ENCODE measurements at places on chromosomes 2 and 18. TPM values are rescaled to one million over a fixed set of nuclear protein-coding genes. Genes with fewer than 3 reads are reported as not detected.

GRCh38 chr2:138630164-138630563 lies 128.6 kb downstream of the SPOPL start:
- DNase-seq: no peak

DNA sequence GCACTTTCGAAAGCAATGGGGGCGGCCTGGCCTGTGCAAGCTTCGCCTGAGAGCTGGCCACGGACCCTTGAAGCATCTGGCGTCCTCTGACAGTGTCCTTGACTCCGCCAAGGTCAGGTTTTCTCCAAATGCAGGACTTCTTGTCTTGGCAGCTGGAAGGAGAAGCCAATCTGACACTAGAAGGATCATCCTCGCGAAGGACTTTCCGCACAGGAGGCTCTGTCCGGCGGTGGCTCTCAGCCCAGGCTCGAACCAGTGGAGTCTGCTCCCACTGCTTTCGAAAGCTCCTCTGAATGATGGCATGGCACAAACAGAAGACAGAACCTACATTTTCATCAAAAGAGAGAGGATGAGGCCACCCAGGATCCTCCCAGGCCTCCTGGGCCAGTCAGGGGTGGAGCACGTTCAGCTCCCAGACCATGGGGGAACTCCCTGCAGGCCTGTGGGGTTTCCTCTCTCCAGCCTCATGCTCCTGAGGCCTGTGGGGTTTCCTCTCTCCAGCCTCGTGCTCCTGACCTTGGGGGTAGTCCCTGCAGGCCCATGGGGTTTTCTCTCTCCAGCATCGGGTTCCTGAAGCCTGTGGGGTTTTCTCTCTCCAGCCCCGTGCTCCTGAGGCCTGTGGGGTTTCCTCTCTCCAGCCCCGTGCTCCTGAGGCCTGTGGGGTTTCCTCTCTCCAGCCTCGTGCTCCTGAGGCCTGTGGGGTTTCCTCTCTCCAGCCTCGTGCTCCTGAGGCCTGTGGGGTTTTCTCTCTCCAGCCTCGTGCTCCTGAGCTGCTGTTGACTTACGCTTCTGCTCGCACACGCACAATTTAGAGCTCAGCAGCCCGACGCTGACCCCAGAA lies 396.5 kb upstream of the SALL3 start:
- DNase-seq: no peak

GRCh38 chr2:74553892-74554819 lies at the start of the genes DOK1 and LOXL3:
DOK1 (plus strand) TSS chr2:74554720; CDS start chr2:74554755, 35 bp downstream.
LOXL3 (minus strand) TSS chr2:74553942; CDS start chr2:74552634, 1,308 bp downstream.
- peak; percentile 85 for DNase-seq

IL1B gene
- not detected for total RNA-seq

- no peak for DNase-seq
These were observed 41.3 kb upstream of the ASB18 start for GRCh38 chr2:236305531-236305930.

NR4A2 gene
- 0.66 TPM for total RNA-seq

DNA sequence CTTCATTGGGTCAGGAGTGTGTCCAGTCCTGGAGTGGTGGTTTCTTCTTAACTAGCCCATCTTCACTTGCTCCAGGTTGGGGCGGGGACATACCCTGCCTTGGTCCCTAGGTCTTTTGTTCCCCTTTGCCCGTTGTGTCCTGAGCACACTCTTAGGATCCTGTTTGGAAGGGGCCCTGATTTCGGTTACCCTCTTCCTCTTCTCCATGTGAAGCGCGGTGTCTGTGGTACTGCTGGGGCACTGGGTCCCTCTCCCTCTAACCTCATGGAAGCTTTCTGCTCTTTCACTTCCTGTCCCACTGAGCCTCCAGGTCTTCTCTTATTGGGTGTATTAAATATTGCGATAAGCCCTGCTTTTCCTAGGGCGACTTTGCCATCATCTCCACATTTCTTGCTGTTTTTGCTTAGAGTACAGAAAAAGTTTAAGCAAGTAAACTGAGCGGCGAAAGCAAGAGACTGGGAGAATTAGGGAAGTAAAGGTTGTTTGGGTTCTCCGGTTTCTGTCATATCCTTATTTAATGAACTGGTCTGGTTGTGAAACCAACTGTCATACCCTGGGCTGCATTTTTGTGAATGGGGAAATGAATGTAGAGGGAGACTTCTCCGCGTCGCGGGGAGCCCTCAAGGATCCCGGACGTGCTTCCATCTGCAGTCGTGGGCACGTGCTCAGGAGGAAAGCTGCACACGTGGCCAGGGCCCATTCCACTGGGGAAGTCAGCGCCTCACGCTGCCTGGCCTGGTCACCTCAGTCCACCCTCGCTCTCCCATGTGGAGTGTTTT lies 73.8 kb upstream of the B3GNT7 start:
- no peak for DNase-seq

GRCh38 chr18:72544092-72544886 lies at the start of gene CBLN2:
CBLN2 (minus strand) TSS chr18:72544342; CDS start chr18:72542160, 2,182 bp downstream.
- DNase-seq: peak; percentile 73

DNA sequence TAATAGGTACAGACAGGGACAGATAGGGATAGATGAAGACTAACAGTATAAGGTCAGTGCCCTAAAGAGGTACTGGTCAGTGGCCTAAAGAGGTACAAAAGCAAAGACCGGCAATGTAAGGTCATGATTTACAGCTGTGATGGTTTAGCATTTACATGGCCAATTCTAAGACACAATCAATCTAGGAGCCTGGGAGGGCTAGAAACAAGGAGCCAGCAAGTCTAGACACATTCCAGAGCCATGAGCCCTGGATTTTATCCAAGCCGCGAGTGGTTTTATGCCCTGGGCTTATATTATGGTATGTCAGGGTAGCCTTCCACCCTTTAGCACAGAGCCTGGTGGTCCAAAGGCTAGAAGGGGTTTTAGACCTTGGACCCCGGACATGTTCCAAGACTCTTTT lies 124.2 kb downstream of the CBLN2 start:
- DNase-seq: no peak

DNA sequence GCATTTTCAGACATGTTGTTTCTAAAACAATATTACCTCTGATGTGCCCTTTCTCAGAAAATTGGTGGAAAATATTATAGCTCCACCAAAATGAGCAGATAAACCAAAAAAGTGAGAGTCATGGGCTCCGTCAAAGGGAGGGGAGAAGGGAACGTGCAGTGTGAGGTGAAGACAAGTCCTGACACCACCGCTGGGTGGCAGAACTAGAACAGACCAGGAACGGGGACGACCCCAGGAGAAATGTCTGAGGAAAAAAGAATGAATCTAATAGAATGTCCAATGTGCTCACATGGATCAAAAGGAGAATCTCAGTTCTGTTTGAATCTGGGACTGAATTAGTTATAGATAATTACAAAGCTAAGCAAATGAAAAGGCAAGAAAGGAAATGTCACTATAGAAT lies 22.6 kb upstream of the BCL2 start:
- peak; percentile 58 for DNase-seq

DNA sequence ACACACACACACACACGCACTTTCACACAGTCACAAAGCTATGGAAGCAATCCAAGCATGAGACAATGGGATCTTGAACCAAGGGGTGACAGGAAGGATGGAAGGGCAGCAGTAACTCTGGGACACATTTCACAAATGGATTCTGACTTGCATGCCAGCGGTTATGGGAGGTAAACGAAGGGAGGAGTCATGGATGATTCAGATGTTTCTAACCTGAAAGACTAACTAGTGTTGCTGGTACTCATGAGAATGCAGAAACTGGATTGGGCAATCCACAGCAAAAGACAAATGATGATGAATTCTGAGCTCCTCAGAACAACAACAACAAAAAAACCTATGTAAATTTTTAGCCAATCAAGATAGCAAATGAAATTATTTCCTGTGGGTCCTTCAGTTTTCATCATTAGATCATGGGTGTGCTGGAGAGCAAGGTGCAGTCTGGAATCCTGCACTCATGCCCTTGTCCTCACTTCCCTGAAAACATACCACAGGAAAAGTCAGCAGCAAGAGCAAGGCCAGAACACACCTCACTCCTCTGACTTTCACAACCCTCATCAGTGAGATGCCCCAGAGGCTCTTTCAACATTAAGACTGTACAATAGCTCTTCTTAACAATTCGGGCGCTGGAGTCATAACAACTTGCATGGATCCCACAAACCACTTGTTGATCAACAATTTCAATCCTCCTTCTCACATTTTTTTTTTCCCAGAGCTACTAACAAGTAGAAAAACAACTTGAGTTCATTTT lies 32.6 kb downstream of the ABCA12 start:
- no peak for DNase-seq
